Right renal cortex interstitium (tissue), 3 donors: ENCODE measurements at places on chromosomes 11 and 22. TPM values are rescaled to one million over a fixed set of nuclear protein-coding genes. Genes with fewer than 3 reads are reported as not detected.

DNA sequence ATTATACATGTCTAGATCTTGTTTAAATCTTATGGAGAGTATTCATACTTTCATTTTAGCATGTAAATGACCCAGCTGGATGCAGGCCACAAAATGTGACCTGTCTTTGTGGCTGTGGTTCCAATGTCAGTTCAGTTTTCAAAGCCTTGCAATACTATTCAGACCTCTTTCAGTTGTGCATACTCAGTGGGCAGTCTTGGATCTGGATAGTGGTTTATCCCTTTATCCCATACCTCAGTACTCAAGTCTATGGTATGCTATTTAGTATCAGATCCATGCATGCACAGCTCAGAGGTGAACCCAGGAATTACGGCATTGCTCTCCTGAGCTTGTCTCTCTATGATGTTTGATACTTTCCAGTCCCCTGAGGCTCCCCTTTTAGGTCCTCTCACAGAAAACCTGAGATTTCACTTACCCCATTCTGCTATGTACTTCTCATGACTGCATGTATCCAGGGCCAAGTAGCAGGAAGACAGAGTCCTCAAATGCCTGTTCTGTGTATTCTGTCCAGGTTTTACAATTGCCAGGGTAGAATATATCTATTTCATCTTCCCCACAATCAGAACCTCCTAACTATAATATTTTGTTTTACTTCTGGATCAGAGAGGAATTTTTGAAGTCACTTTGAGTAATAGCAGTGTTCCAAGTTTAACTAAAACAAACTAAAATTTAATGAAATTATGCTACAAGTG lies 6.9 kb upstream of the P4HA3 start:
- no peak for DNase-seq

DNA sequence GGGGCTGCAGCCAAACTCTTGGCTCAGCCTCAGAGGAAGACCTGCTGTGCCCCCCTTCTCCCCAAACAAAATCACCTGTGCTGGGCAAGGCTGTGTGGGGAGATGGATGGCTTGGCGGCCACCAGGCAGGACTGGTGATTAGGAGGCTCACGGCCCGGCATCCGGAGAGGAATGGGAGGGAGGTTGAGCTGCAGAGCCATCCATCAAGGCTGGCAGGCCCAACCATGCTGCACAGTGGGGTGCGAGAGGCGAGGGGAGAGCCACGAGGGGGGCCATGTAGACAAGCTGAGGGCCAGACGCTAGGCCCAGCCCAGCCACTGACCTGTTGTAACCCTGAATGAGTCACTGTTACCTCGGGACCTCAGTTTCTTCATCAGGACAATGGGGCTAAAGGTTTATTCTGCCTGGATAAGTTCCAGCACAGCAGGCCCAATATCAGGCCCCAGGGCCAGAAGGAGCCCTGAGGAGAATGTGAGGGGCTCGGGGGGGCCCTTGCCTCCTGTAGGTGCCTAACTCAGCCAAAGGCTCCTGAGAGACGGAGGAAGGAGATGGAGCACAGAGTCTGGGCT lies 18.2 kb downstream of the PDE2A start:
- no peak for DNase-seq

DNA sequence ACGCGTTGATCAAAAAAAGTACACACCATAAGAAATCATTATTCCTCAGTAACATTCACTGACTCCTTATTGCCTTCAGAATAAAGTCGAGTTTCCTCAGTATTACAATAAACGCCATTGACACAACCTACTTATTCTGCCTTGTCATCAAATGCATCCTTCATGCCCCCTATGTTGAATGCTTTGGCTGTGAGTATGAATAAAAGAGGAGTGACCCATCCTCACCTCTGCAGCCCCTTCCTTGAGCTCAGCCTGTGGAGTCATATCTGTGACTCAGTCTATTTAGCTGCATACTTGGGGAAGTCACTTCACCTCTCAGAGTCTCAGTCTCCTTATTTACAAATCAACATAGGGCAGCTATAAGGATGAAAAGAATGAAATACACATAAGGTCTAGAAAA lies 65.1 kb downstream of the USP35 start:
- DNase-seq: no peak

DNA sequence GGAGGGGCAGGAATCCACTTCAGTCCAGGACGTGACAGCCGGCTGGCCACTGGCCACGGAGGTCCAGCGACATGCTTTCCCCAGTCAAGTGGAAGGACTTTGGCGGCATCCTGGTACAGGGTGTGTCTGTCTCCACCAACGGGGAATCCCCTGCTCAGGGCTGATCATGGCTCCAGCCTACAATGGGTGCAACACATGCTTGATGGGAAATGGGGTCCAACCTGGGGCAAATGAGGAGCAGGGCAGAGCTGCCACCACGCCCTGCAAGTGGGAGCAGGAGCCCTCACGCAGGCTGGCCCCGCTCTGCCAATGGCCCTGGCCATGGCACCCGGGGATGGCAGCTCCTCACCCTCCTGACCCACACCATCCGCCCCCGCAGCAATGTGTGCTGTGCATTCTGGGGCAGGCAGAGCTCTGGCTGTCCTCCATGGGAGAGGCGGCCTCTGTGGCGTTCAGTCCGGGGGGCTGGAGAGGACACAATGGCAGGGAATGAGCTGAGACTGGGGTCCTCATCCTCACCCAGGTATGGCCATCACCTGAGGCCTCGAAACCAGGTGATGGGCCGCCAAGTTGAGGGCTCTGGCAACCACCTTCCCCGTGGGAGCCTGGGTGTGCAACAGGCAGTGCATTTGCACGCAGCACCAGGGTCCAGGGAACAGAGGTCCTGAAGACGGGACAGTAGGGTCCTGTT lies 5.8 kb upstream of the SEPTIN5 start:
- no peak for DNase-seq

DNA sequence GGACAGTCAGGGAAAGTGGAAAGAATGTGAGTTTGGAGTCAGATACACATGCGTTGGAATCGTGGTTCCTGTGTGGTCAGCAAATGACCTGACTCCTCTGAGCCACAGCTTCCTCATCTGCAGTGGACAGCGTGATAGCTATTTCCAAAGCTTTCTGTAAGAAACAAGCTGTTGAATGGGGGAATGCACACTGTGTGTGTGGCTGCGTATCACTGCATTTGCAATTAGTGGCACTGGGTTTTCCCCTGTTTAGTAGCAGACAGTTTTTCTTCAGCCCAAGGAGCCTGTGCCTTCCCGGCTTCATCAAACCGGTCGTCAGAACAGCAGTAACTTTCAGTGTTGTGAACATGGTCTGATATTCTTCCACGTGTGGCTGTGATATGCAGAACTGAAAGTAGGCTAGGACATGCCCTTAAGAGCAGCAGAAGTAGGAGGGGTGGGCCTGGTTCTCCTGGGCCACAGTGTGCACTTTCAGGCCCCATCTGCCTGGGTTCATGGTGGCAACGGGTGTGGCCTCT lies 121.5 kb downstream of the RRAS2 start:
- DNase-seq: no peak

- DNase-seq: no peak
Observed at GRCh38 chr11:128824191-128825049, 42.7 kb downstream of the KCNJ1 start.

DNA sequence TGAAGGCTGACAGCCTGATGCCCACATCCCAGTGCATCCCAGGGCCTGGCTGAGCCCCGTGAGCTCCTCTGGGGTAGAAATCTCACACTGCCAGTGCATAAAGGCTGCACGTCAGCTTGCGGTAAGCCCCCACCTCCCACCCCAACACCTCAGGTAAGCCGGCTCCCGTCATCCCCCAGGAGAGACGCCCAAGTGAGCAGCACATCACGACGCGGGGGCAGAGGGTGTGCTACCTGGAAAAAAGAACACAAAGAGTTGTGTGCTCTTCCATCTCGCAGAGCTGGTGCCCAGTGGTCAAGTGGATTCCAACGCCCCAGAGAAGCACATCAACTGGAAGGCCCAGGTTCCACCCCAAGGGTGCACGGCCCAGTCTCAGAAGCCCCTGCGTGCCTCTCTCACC lies 50.0 kb downstream of the IGSF9B start:
- DNase-seq: no peak

- no peak for DNase-seq
Observed at GRCh38 chr11:128690665-128691101, 3.2 kb upstream of the FLI1 start.

DNA sequence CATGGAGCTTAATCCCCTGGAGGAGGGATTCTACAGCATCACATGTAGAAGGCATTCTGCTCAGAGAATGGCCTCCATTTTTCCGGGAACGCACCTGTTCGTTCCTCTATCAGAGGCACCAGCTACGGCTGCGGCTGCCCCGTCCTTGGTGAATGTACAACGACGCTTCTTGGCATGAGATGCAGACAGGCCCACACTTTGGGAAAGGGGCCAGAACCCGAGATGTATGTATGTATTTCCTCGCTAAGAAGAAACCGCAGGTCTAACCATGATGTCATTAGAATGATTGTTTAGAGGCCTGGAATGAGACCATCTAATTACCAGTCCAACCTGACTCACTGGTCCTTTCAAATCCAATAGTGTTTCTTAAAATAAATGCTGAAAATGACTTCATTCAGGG lies 1293.4 kb downstream of the TBC1D22A start:
- DNase-seq: no peak

DNA sequence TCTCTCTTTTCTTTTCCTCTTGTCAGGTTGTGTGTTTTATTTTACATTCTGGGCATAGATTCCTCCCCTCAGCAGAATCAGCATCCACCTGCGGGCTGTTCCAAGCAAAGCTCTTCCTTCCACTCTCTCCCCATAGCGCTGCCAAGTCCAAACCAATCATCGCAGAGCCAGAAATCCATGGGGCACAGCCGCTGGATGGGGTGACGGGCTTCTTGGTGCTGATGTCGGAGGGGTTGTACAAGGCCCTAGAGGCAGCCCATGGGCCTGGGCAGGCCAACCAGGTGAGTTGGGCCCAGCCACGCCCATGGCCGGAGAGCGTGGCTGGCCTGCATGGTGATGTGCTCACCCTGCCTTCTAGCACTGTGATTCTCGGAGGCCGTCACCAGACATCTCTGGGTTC lies 22.1 kb downstream of the TAB1 start:
- no peak for DNase-seq

GRCh38 chr11:73320763-73321603 lies 12.9 kb downstream of the ARHGEF17 start:
- DNase-seq: no peak

DNA sequence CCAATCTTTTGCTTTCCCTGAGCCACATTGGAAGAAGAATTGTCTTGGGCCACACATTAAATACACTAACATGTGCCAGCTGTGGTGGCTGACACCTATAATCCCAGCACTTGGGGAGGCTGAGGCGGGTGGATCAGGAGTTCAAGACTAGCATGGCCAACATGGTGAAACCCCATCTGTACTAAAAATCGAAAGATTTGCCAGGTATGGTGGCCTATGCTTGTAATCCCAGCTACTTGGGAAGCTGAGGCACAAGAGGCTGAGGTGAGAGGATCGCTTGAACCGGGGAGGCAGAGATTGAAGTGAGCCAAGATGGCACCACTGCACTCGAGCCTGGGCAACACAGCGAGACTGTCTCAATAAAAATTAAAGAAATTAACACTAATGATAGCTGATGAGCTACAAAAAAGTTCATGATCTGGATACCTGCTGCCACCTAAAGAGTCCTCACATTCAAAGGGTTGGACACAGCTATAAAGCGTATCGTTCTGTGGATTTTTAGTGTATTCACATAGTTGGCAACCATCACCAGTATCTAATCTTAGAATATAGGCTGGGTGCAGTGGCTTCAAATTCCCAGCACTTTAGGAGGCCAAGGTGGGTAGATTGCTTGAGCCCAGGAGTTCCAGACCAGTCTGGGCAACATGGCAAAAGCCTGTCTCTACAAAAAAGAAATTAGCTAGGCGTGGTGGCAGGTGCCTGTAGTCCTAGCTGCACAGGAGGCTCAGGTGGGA lies 3.4 kb upstream of the LDHC start:
- DNase-seq: no peak

DNA sequence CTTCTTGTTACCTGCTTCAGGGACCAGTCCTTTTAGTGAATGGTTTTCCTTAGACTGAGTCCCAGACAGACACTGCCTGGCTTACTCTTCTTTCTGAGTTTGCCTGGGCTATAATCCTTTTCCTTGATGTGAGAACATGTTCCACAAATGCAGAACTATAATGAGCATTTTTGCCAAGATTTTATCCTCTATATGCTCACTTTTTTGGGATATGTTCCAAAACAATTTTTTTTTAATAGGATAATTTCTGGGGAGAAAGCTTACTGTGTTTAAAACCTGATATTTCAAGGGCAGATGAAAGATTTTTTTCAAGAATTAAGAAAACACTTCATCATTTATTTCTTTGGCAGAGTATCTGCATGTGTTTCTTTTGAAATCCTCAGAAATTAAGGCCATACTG lies 110.0 kb upstream of the TENM4 start:
- DNase-seq: no peak

- no peak for DNase-seq
Observed at GRCh38 chr11:79957702-79958101, 516.9 kb upstream of the TENM4 start.

- no peak for DNase-seq
Observed at GRCh38 chr11:105181521-105181920, 42.0 kb upstream of the CARD18 start.

- no peak for DNase-seq
Observed at GRCh38 chr11:86551288-86552092, 120.9 kb downstream of the ME3 start.

DNA sequence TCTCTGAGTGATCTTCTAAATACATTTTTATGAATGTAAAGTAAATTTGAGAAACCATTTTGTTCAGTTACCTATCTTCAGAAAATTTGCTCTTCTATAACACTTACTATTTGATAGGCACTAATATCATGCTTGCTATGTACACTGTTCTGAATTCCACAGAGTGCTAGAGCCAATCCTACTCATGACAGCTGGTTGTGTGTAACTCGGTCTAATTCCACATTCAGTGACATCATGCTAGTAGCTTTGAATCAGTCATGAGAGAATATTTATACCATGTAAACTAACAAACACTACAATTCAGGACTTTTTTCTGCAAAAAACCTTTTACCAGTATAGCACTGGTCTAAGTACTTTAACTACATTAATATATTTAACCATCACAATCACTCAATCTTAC lies 902.9 kb downstream of the DLG2 start:
- no peak for DNase-seq

GRCh38 chr22:49568751-49569285 lies 258.9 kb downstream of the BRD1 start:
- no peak for DNase-seq

GRCh38 chr11:43943931-43944751 lies 1.7 kb downstream of the C11orf96 start:
- DNase-seq: no peak

GRCh38 chr11:12090061-12090591 lies 20.3 kb upstream of the MICAL2 start:
- no peak for DNase-seq

- no peak for DNase-seq
Observed at GRCh38 chr11:77080643-77081210, 14.0 kb downstream of the CAPN5 start.

The VPREB1 gene
- polyA plus RNA-seq: not detected

The RASGRP2 gene
- 3.1 TPM for polyA plus RNA-seq

The ABCC8 gene
- polyA plus RNA-seq: 0.71 TPM

The OAF gene
- 33.5 TPM for polyA plus RNA-seq

The B4GAT1 gene
- polyA plus RNA-seq: 50.0 TPM

The ADM gene
- 7.7 TPM for polyA plus RNA-seq

The APOL5 gene
- polyA plus RNA-seq: 0.17 TPM

The HBE1 gene
- polyA plus RNA-seq: 7.4 TPM
